ENCODE measurements at places on chromosomes 16 and 17.

DNA sequence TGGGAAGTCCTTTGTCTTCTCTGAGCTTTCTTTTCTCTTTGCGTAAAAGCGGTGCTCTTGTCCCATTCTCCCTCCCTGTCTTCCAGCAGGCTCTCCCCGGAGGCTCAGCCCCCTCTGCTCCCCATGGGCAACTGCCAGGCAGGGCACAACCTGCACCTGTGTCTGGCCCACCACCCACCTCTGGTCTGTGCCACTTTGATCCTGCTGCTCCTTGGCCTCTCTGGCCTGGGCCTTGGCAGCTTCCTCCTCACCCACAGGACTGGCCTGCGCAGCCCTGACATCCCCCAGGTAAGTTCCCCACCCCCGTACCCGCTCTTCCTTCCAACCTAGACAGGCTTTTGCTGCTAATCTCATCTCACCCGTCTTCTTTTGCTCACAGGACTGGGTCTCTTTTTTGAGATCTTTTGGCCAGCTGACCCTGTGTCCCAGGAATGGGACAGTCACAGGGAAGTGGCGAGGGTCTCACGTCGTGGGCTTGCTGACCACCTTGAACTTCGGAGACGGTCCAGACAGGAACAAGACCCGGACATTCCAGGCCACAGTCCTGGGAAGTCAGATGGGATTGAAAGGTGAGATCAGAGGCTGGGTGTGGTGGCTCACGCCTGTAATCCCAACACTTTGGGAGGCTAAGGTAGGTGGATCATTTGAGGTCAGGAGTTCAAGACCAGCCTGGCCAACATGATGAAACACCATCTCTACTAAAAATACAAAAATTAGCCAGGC, 1.3 kb downstream of the TMEM219 start:
- no peak for DNase-seq

- DNase-seq: no peak
Observed at GRCh38 chr17:55668312-55668920, 54.2 kb downstream of the TMEM100 start.

DNA sequence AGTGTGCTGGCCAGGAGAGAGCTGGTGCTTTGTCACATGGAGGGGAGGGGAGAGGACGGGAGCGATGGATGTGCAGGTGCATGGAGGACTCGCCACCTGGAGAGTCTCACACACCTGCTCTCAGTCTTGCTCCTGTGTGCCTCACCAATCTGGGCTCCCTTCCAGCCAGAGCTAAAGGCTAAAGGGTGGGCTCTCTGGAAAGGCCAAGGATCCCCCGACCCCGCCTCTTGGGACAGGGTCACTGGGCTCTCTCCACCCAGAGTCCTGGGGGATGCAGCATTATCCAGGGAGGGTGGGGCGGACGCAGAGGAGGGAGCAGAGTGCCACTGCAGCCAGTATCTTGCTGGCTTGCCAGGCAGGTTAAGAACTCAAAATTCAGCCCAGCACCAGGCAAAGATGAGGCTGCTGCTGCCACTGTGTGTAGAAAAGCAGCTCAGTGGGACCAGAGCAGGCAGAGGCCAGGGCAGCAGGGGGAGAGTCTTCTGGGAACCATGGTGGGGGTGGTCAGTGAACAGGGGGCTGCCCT, 5.4 kb upstream of the STAT5B start:
- no peak for DNase-seq

DNA sequence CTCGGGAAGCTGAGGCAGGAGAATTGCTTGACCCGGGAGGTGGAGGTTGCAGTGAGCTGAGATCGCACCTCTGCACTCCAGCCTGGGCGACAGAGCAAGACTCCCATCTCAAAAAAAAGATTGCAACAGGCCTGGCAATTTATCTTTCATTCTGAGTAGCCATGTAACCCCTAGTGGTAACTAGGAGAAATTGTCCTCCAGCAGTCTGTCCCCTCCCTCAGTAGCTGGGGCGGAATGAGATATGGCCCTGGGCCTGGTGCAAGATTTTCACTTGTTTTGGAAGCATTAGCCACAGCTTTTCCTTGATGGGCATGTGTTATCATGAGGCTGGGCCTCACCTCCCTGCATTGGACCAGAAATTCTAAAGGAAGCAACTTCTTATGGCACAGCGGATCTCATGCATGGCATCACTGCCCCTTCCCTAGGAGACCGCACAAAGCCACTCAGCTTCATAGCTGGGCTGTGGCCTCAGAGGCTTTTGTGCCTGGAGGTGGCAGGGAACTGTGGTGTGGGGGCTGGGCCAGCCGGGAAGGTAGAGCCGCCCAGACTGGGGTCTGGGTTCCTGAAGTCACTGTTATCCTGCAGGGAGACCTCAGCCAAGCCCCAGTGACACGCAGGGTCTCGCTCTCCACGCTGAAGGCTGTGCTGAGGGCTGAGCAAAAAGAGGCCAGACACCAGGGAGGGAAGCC, 13.4 kb downstream of the NATD1 start:
- no peak for DNase-seq

- no peak for DNase-seq
Observed at GRCh38 chr16:53064081-53064578, 9.3 kb downstream of the CHD9 start.

GRCh38 chr17:31583772-31584356, 192.4 kb downstream of the RAB11FIP4 start:
- no peak for DNase-seq

DNA sequence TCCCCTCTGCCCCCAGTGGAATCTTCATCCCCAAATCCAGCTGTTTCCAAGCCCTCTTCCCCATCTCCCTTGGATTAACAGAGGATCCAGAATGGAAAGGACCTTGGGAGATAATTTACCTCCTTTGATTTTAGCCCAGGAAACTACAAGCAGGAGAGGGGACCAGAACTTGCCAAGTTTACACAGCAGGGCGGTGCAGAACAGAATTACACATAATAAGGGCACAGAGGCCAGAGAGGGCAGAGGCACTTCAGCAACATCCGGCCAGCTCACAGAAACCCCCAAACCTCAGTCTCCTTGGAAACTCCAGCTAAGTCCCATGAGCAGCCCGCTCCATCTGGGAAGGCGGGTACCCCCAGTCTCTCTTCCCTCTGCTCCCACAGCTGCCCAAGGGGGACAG, 27.2 kb downstream of the PEMT start:
- DNase-seq: no peak

DNA sequence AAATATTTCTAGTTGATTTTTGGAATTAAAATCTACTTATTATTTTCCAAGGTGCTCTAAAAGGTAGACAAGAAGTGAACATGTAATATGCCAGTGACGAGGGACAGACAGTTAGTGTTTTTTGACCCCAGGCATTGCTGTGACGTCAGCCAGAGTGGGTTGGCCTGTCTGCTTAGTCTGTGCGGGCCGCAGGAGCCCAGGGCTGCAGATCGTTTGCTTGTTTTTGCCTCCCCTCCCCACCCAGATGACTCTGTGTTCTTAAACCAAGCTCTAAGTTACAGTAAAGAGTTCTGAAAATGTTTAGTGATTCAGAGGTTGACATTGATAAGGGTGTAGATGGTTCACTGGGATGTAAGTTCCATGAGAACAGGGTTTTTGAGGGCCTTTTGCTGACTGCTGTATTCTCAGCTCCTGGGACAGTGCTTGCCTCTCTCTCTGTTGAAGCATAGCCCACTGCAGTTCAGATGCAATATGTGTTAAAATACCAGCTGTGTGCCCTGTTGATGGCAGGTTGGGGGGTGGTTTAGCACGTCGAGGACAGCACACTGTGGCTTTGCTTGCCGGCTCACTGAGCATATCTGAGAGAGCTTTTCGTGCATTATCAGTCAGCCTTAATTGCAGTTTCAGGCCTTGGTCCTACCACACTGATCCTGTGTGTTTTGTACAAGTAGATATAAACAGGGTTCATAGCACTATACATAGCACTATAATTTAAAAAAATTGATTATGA, 64.8 kb downstream of the SEC14L1 start:
- no peak for DNase-seq

GRCh38 chr17:79808763-79809529, 12.1 kb upstream of the CBX8 start:
- DNase-seq: no peak

- DNase-seq: no peak
Observed at GRCh38 chr17:70796757-70797156, 627.4 kb downstream of the KCNJ2 start.

DNA sequence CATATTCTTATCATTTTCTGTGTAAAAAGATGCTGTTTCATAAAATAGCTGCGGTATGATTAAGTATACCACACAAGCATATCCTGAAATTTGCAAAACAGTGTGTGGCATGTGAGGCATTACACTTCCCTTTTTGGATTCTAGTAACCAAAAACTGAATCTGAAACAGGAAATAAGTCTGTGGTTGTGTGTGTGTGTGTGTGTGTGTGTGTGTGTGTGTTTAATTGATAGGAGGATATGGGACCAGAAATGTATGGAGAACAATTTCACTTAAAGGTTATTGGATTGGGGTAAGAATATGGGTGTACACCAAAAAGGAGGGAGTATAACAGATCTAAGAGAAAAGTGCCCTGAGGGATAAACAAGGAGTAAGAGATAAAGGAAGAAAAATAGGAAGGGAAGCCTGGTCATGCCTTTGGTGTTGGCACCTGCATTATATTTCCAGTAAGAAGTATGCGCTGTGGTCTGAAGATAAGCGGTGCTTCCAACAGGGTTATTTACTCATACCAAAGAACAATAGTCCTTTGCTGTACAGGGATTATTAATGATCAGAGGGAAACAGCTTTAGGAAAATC, 4.0 kb downstream of the LYRM1 start:
- peak; percentile 53 for DNase-seq

GRCh38 chr16:31267332-31268032, 7.7 kb downstream of the ITGAM start:
- DNase-seq: no peak

DNA sequence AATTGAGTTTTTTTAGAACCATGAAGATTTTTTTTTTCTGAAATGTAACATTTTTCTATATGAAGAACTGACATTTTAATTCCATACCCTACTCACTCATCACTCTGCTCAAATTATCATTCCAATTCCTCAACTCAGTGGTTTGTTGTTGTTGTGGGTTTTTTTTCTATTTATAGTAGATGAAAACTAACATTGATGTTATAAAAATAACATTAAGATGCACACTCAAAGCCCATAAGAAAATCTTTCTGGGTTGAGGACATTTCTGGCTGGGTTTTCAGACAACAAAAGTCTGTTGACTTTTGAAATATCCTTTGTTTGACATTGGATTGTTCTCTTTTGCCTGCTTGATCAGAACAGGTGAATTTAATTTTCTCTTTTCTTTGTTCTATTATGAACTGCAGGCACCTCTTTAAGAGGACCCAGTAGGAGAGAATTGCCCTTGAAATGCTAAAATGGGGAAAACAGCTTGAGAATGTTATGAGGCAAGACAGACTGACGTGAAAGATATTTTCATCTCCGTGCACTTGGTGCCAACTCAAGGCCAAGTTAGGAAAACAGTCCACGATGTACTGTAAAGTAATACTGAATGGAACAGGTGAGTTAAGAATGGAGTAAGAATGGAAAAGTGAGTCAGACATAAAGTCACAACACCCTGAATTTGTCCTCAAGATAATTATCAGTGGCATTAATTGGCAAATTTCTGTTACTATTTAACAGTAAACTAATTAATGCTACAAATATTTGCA, 16.1 kb upstream of the ABCA5 start:
- no peak for DNase-seq

DNA sequence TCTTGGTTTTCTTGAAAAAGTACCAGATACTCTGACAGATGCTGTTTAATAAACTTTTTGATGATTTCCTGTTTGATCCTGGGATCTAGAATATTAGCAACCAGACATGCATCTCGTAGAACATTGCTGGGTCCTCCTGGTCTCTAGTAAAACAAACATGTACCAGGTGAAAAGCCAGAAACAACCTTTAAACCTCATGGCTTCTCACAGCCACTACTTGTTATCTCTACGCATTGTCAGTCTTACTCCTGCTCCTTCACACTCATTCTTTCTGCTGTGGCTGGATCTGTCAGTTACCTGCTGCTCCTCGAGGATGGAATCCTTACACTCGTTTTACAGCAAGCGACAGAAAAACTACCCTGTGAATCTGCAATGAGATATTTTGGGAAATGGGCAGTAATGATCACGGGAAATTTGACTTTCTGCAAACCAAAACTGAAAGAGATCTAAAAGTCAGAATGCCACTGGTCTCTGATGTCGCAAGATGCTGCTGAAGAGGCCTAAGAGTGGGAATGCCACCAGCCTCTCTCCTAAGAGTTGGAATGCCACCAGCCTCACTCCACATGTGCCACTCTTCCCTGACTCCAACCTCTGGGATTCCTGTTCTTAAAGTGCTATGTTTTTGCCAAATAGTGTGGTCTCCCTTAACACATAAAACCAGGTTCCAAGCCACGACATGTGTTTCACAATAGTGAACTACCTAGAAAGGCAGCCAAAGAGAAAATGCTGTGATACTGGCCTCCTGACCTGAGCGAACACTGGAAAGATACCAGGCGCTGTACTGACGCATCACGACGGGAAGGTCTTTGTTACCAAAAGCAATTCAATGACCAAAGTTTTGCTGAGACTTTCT, 86.3 kb downstream of the VPS53 start:
- no peak for DNase-seq

DNA sequence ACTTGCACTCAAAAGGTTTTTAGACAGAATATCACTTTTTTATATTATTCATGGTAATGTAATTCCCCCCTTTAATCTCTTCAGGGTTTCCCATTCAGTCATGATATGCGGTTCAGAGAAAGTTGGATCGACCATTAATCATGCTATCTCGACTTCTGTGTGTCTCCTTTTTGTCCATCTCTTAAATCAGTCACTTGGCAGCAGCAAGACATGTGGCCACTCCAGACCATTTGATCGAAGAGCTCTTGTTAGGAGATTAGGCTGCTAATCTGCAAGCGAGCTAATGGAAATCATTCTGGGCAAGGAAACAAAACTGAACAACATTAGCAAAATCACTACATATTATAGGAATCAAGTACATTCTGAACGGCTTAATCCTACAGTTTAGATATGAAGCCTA, 449.9 kb downstream of the WWOX start:
- DNase-seq: no peak

GRCh38 chr16:80167657-80168390, 373.0 kb upstream of the DYNLRB2 start:
- DNase-seq: no peak

GRCh38 chr16:17984810-17985209, 351.7 kb downstream of the NPIPA8 start:
- DNase-seq: no peak

DNA sequence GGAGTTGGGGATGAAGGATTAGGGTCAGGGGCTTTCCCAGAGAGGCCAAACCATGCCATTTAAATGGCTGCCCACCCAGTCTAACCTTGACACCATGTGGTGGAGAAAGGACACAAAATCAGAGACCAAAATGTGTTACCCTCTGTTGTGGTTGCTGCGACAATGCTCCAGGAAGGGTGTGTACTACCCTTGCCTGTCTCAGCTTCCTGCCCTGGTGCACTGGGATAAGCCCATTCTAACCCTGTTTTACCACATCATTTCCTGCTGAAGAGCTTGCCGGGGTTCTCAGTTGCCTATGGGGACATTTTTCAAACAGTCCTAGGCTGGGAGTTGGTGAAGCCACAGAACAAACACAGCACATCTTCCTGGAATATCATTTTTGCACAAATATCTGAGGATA, 4.9 kb downstream of the OR4D1 start:
- DNase-seq: no peak

- DNase-seq: no peak
Observed at GRCh38 chr16:84845496-84846002, 25.8 kb downstream of the CRISPLD2 start.

GRCh38 chr16:20868890-20869289, 31.3 kb downstream of the DCUN1D3 start:
- DNase-seq: no peak

Measured in memory B cell (primary cell).